Stimulated activated CD4-positive, alpha-beta T cell treated with anti-CD3 and anti-CD28 coated beads, Interleukin-4, amount 100 ng/mL, for 4 hours (primary cell): ENCODE measurements at places on chromosomes 3 and 15.

DNA sequence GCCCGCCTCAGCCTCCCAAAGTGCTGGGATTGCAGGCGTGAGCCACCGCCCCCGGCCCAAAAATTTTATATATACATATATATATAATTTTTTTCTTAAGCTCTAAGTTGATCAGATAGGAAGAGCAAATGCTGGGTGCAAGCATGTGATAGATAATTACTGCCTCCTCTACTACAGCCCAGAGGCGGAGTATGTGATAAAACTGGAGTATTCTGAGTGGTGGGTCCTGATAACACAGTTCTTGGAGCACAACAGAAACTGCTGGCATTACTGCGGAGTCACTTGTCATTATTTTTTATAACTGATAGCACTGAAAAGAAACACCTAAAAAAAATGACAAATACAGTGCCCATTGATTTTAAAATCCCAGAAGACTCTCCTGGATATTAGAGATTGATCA is 41.1 kb upstream of the STT3B start:
- no peak for DNase-seq

DNA sequence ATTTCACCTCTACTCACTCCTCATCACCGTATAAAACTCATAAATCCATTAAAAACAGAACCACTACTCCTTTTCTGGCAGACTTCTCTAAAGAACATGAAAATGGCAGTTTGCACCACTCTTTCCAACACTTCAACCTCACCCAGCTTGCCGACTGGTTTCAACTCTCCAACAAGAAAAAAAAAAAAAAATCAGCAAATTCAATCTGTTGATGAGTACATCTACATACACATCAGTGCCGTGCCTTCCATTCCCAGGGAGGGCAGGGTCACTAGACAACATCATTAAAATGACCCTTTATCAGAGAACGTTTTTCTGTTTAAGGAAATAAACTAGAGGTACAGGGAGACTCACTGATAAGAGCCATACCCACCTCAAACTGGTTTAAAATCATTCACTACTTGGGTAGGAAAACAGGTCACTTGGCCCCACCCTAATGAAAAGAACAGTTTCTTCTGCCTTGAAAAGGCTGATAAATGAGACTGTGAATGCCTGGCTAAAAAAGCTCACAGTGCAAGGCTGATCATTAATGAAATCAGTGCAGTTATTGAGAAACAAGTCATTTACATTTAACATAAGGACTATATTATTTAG is 6.0 kb downstream of the ANXA2 start:
- no peak for DNase-seq

DNA sequence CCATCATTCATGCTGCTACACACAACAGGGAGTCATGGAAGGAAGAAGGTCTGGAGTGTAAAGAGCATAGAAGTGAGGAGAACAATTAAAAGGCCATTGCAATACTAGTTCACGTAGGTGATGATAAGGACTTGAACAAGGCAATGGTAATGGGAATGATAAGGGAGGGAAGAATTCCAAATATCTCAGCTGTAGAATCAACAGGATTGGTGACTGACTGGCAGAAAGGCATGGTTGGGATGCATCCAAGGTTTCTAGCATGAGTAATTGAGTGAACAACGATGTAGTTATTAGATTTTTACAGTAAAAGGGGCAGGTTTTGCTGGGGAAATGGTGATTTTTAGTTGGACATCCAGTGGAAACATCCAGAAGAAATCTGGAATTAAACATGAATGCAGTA is 2.4 kb upstream of the SEC62 start:
- DNase-seq = no peak

DNA sequence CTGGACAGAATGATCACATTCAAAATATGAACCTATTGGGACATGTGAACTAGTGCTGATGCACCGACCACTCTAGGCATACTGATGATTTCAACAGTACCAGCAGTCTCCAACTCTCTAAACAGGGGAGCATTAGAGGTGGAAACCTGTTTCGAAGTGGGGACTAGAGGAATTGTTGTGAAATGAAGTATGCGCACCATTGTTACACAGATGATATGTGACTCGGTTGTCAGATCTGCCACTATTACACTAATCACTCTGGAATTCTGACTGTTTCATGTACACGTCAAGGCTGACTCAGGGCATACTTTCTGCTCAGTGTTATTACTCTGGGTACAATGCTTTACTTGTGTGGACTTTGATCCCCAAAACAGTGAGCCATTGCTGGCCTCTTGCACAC is 198.2 kb upstream of the UBE2E2 start:
- DNase-seq = no peak

- DNase-seq = no peak
These were observed 6.9 kb downstream of the CP start for GRCh38 chr3:149214702-149215101.

DNA sequence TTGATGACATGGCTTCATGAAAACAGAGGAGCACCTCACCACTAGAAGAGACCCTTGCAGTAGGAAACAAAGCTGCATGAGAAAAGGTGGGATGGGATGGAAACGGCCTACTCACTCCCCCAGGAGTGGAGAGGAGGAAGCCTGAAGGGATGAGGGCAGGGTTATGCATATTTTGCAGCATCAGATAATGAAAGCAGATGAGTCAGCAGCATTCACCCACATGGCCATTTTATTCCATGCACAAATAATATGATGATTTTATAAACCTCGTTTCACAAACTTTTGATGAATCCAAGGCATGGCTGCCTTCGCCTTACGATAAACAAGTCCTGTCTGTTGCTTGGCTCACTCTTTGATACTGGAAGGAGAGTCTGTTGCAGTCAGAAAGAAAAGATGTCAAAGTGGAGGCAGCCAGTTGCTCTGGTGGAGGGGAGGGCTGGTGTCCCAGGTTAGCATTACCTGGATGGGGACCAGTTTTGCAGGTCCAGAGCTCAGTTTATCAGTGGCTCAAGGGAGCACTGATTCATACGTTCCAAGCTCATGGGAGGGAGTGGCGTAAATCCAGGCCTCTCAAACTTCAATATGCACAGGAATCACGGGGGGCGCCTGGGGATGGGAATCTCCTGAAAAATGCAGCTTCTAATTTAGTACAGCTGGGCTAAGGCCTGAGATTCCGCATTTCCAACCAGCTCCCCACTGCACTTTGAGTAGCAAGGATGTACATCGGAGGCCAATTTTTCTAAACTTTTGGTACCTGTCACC is 9.2 kb upstream of the EHD4 start:
- no peak for DNase-seq

DNA sequence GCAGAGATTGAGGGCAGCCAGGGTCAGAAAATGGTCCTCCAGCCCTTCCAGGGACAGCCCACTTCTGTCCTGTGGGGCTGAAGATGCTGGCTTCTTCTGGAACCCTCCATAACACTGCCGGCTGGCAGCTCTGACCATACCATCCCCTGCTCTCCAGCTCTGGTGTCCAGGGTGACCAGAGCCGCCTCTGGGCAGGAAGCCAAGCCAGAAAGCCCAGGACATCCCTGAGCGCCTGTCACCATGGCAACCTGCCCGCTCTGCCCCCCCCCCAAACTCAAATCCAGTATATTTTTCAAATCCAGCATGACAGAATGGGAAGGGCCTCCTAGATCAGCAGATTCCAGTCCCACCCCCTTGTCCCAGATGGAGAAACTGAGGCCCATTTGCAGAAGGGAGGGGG is 420 bp upstream of the TMIE start:
- no peak for DNase-seq

- no peak for DNase-seq
These were observed 34.6 kb downstream of the IGSF10 start for GRCh38 chr3:151426341-151426657.

DNA sequence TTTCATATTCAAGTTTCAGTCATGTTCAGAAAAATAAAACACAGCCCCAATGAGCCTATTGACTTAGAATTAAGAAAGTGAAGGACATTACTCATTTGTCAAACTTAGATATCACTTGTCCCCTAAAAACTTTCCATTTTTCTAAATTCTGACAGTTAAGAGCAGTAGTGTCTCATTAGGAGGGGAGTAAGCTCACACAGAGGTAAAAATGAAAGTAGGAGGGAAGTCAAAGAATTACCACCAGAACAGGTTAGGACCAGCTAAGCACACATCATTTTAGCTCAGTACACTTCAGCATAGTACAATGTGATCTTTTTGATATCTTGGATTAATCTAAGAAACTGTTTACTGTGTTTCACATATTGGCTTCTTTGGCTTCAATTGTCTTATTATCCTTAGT is 64.3 kb downstream of the OSTN start:
- DNase-seq = no peak

GRCh38 chr3:194137008-194137505 is 1.1 kb downstream of the HES1 start:
- DNase-seq = peak; percentile 16

DNA sequence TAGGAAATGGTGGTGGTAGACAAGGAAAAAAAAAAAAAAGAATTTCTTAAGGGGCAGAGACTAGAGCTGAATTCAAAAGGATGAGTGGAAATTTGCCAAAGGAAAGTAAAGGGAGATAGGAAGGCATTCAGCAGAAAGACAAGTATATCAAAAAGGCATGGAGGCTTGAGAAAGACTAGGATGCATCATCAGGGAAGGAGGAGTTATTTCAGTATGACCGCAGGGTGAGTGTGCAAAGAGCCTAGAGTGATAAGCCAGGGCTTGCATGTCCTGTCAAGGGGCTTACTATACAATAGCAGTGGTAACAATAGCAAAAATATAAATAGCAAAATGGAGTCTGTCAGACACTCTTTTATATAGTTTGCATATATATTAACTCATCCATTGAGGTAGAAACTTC is 112.0 kb downstream of the FRMD4B start:
- DNase-seq = no peak

- DNase-seq = no peak
These were observed 11.6 kb upstream of the DPH6 start for GRCh38 chr15:35557544-35557943.

- DNase-seq = no peak
These were observed 112.2 kb upstream of the FAN1 start for GRCh38 chr15:30791239-30792175.

- DNase-seq = no peak
These were observed 132.2 kb downstream of the MBNL1 start for GRCh38 chr3:152400887-152401286.

DNA sequence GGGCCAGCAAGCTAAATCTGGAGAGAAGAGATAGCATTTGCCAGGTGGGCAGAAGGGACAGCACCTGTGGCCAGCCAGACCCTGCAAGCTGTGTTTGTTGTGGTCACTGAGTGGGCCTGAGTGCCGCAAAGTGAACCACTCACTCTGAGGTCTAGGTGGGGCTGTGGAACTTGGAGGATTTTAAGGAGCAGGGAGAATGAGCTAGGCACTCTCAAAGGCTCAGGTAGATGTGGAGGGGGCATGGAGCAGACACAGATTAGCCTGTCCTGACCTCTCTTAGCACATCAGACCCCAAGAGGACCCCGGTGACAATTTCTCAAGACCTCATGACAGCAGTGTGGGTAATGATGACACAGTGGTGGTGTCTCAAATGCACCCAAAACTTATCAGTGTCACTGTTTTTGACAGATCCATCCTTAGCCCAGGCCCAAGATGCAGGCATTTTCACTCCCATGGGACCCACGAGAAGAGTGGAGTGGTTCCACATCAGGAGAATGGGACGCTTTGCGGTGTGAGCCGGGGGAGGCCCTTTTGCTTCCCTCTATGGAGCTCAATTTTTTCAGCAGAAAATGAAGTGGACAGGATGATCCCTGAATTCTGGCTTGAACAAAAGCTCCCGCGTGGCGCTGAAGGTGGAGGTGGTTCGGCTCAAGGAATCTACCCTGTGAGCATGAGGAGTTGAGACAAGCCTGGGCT is 43.8 kb upstream of the TLE3 start:
- no peak for DNase-seq

- no peak for DNase-seq
These were observed 173.6 kb downstream of the PLD1 start for GRCh38 chr3:171636666-171637065.

GRCh38 chr15:74178326-74179100 is 5.0 kb downstream of the ISLR start:
- DNase-seq = no peak

DNA sequence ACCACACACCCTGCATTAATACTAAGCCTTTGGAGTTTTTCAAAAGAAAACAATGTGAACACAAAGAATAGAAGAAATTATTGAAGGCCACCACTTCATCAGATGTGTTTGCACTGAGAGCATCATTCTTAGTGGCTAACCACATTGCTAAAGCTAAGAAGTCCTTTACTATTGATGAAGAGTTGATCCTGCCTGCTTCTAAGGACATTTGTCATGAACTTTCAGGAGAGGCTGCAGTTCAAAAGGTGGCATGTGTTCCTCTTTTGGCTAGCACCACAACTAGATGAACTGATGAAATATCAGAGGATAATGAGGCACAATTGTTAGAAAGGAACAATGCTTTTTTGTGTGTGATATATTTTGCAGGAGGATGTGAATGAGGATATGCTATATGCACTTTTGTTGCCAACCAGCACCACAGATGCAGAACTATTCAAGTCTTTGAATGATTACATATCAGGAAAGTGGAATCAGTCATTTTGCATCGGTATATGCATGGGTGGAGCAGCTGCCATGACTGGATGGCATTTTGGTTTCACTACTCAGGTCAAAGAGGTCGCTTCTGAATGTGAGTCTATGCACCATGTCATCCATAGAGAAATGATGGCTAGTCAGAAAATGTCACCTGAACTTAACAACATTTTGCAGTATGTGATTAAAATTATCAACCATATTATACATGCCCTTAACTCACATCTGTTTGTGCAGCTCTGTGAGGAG is 2.5 kb upstream of the EID1 start:
- DNase-seq = no peak
